Kidney epithelial cell (primary cell): ENCODE measurements at places on chromosomes 6 and 20. TPM values are rescaled to one million over a fixed set of nuclear protein-coding genes. Genes with fewer than 3 reads are reported as not detected.

- DNase-seq = peak; percentile 34
Measured at GRCh38 chr6:155341130-155341828, 27.0 kb upstream of the TFB1M start.

- DNase-seq = no peak
Measured at GRCh38 chr6:159446340-159446739, 246.7 kb downstream of the SOD2 start.

GRCh38 chr20:64053841-64054661 lies 4.6 kb upstream of the SOX18 start:
- no peak for DNase-seq

DNA sequence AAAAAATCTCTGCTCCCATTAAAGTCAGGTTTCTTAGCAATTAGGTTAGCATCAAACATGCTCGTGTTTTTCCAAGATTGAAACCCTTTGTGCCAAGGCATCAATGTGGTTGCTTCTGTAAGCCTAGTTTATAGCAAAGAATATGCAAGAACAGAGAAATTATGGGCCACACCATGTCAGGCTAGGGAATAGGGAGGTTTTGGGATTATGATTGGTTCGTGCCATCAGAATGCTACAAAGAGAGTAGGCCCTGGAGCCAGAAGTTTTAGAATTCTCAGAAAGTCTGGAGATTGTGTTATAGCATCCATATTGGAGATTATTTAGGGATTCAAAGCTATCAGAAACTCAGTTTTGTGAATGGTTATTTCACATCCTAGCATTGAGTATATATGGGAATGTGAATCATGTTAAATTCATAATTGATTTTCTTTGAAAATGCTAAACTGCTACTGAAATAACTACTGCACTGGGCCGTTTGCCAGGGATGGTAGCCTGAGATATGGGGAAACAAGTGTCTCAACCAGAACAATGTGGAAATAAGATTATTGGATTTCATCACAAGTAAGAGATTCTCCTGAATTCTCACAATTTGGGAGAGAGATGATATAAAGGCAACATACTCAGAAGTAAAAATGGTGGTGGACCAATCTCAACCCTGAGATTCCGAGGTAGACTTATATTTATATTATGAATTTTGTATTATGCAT lies 45.3 kb downstream of the ZNF292 start:
- DNase-seq = no peak

- no peak for DNase-seq
Measured at GRCh38 chr20:53312957-53313356, 280.7 kb downstream of the ZNF217 start.

- DNase-seq = no peak
Measured at GRCh38 chr6:41153451-41153850, 696 bp downstream of the TREML1 start.

GRCh38 chr6:8958894-8959511 lies 523.7 kb upstream of the SLC35B3 start:
- no peak for DNase-seq

DNA sequence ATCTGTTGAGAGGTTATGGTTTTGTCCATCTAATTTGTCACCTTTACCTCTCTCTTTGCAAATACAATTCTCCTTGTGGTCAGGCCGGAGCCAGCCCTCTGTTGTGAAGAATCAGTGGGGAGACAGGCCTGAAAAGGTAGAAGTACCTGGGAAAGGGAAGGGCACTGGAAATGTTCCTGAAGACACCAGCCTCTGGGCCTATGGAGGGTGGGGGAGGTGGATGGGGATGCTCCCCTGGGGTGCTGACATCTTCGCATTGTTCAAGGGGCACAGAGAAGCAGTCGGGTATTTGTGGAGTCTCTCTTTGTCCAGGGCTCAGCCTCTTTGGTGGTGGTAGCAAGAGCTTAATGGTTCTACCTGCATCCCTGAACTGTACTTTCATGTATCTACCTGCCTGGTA lies 24.4 kb upstream of the AFDN start:
- DNase-seq = no peak

DNA sequence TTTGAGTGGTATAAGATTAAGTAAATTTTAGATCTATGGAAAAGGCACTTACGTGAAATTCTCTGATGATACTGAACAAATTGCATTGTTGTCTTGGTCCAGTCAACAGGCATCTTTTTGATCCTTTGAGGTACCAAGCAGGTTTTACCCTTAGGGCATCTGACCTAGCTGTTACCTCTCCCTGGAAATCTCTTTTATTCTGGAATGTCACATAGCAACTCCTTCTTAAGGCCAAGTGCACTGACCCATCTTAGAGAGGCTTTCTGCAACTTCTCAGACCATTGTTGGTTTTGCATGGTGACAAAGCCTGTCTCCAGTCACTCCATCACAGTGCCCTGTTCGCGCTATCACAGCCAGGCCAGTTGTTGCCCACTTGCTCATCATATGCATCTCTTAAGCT lies 42.0 kb downstream of the TPD52L1 start:
- DNase-seq = no peak

DNA sequence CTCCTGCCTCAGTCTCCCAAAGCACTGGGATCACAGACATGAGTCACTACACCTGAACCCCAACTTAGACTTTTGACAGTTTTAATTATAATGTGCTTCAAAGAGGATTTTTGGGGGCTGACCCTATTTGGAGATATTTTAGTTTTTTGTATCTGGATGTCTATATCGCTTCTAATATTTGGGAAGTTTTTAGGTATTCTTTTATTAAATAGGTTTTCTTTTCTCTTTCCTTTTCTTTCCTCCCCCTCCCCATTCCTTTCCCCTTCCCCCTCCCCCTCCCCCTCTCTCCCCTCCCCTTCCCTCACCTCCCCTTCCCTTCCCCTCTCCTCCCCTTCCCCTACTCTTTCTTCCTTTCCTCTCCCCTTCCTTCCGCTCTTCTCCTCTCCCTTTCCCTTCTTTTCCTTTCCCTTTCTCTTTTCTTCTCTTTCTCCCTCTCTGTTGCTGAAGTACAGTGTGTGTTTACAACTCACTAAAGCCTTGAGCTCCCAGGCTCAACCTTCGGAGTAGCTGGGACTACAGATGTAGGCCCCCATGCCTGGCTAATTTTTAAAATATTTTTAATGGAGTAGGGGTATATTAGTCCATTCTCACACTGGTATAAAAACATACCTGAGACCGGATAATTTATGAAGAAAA lies 24.4 kb upstream of the NKX2-4 start:
- no peak for DNase-seq

- no peak for DNase-seq
Measured at GRCh38 chr6:157574851-157575424, 193.9 kb downstream of the ZDHHC14 start.

DNA sequence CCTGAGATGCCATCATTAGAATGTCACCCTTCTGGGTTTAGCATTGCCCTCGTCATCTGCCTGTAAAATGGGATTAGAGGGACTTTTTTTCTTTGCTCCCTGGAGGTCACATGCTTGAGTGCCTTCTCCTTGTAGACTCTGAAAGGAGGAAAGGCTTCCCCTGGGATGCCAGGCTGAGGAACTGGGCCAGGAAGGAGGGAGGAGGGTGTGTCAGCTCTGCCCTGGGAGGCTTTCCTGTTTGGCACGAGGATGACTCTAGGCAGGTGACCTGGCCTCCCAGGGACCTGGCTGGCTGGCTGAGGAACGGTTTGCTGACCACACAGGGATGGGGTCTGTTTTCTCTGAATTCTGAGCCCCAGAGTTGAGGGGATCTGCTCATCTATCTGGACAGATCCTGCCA lies 137.9 kb upstream of the RNF24 start:
- DNase-seq = no peak

GRCh38 chr6:70629929-70630328 lies 37.8 kb upstream of the SMAP1 start:
- no peak for DNase-seq

Gene CSTF1
- 27.7 TPM in 2 replicates for total RNA-seq

Gene GHRH
- not detected in 2 replicates for total RNA-seq

Gene TRIM15
- total RNA-seq = not detected in 2 replicates

Gene ATXN1
- 12.5 and 32.6 TPM in 2 replicates for total RNA-seq

Gene LINC00237
- total RNA-seq = not detected in 2 replicates
